ENCODE measurements at places on chromosomes 2 and 18.

DNA sequence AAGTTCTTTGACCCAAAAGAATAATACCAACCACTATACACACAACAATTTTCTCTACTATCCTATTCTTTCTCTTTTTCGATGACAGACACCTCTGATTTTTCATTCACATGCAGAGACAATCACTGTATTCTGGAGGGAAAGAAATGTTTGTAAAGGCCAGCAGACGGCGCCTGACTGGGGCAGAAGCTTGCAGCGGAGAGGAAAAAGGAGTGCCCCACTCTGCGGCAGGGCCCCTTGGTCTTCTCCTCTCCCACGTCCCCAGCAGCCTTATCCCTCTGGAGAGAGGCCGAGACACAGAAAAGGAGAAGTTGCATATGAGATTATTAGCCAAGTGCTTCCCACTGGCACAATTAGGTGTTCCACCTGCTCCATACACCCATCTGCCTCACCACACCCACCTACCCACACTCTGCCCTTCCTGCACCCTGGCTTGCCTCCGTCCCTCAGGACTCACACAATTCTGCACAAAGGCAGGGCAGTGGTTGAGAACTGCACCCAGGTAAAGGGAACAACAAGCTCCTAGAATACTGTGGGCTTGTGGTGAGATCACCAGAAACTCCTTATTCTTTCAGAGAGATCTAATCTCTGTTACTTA, 687.3 kb downstream of the NRXN1 start:
- no peak for ATAC-seq

GRCh38 chr2:141911485-141912066, 219.2 kb downstream of the LRP1B start:
- ATAC-seq, result no peak

- no peak for ATAC-seq
These were observed 2.2 kb downstream of the UBXN4 start for GRCh38 chr2:135743860-135744259.

- peak; percentile 22 for ATAC-seq
These were observed 251.4 kb downstream of the PRKCE start for GRCh38 chr2:45902781-45903375.

GRCh38 chr2:3179626-3180025, 198.0 kb downstream of the EIPR1 start:
- ATAC-seq, result no peak

- ATAC-seq, result no peak
These were observed 215.5 kb upstream of the CWC22 start for GRCh38 chr2:180222644-180223043.

GRCh38 chr2:127185705-127186104, 34.4 kb downstream of the CYP27C1 start:
- no peak for ATAC-seq

DNA sequence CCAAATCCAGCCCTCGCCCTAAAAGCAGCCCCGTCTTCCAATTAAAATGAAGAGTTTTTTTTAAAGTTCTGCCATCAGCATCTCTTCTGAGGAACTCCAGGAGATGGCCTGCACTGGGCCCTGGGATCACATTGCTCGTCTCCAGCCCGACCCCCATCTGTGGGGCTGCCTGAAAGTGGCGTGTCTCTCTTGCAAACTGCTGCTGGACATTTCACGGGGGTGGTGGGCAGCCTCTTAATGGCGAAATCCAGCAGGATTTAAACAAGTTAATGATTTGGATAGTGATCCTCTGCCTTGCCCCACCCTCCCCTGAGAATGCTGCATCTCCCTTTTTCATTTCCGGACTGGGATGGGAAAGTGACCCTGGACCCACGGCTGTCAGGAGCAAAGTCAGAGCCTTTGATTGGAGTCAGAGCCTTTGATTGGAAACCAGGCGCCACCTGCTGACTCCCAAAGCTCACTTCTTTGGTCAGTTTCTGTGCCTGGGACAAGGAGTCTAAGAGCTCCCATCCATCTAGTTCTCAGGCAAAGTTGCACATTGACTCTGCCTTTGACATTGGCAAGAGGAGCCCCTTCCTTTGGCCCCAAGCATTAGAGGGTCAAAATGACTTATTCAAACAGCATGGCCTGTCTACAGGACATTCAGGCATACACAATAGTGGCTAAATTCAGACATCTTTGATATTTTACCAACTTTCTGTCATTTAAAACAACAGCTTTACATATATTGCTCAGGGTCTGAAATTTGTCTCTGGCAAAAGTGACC, 155.2 kb downstream of the SH3BP4 start:
- ATAC-seq, result no peak

DNA sequence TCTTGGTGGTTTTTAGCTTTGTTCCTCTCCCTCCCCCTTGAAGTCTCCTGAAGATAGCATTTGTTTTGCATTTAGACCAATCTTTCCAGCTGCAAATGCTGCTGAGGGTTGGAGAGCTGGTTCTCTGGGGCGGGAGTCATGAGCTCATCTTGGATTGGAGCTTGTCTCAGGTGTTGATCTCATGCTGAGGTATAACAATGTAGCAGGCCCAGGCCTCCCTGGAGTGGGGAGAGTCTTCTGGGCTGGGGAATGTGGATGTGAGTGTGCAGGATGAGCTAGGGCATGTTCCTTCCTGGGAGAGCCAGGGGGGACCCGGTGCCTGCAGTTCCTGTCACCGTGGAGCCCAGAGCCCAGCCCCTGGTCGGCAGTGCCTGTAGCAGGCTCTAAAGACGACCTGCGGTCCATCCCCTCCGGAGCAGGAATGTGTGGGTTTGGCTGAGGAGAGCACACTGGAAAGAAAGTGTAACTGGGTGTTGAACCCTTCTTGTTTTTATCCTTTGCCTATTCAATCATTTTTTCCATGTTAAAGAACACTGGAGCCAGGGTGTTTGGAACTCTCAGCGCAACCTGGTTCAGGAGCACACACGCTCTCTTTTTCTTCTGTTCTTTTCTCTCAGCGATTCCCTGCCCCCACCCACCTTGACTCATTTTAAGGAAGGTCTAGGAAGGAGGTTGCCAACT, 2.7 kb downstream of the ZNF532 start:
- no peak for ATAC-seq

GRCh38 chr18:24727685-24728084, 267.2 kb downstream of the HRH4 start:
- no peak for ATAC-seq

DNA sequence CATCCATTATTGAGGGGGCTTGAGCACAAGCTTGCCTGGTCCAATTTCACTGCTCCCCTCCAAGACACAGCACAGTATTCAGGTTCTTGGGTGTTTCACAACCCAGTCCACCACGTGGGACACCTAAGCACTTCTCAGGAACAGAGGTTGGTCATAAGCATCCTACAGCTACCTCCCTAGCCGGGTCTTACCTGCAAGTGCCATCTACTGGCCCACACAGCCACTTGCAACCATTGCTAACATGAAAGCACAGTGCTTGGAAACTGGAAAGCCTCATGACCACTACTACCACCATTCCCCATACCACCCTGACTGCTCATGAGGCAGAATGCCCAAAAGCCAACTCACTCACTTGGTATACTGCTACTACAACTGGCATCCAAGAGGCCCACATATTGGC, 105.7 kb upstream of the RPRM start:
- no peak for ATAC-seq

DNA sequence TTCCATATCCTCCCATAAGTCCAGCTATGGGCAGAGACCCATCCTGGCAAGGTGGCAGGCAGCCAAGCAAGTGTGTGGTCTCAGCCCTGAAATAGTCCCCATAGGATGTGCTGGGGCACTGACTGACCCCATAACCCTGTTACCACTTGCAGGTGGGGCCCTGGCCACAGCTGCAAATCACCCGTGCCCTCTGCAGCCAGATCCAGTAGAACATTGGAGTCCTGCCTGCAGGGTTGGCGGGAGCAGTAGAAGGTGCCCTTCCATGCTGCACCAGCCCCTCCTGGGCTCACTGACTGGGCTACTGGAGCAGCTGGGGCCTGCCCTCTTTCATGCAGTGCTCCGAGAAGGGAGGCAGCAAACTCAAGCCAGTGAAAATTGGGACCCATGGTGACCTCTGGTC, 112.6 kb upstream of the MCFD2 start:
- no peak for ATAC-seq

DNA sequence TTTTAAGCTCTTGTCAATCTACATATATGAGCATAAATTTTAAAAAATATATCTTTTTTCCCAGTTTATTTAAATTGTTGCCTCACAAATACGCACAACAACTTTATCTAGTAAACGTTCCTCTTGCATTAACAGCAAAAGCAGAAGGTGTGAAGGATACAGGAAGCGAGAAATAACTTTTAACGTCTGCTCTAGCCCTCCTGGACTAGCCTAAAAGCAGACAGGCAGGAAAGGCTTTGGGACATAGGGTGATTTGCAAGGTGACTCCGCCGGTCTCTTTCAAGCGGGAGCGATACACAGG, 434 bp upstream of the DUSP19 start:
- no peak for ATAC-seq

DNA sequence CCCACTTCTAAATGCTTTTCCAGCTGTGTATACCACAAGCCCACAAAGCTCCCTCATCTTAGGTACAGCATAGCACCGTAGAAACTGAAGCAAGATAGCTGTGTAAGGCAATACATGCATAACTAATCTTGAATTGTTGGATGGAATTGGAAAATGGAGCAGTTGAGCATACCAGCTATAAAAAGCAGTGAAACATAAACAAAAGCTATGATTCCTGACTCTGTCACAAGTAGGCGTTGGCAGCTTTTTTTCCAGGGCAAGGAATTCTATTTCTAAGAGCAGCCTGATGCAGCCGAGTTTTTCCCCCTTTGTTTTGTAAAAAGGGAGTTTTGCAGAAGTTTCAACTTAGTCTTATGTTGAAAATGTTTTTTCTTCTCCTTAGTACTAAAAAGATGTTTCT, 32.4 kb downstream of the MOGAT1 start:
- ATAC-seq, result no peak

DNA sequence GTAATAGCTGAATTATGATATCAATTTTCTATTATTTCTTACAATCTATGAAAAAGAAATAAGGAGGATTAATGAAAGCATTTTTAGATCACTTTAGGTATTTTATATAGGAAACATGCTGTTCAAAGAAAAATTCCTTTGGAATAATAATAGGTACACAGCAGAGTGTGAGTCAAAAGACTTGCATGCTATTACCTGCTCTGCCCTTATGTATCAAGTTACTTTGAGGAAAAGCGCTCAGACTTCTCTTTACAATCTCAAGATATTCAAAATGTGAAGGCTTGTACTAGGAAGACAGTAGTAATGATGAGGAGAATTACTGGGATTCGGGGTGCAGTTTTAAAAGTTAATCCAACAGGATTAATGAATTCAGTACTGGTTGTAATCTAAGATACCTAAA, 29.1 kb upstream of the RNU4ATAC start:
- ATAC-seq, result no peak

DNA sequence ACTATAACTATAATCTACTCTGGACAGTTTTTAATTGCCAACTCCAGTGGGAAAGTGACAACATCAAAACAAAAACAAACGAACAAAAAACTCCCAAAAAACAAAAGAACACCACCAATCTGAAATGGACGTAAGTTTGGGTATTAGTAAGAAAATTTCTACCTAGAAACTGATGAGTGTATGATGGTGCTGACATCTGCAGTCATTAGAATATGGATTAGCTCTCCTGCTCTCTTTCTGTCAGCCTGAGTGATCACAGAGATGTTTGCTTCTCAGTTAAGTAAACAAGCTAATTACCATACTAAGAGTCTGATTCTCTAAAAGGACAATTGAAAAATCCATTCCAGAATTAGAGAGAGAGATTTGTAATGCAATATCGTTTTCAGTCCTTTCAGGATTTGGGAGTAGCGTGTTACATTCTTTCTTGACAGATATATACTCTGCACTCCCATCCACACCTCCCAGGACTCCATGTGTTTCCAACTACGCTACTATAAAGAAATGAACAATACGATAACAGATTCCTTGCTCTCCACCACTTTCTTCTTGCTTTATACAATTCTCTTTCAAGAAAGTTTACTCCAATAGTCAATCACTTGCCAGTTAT, 1347.4 kb upstream of the PIK3C3 start:
- ATAC-seq, result no peak

- ATAC-seq, result no peak
These were observed 73.6 kb downstream of the DDX1 start for GRCh38 chr2:15665067-15665942.

GRCh38 chr2:215280326-215280725, 31.5 kb upstream of the ATIC start:
- ATAC-seq, result no peak

- no peak for ATAC-seq
These were observed 203.8 kb upstream of the SH3BP4 start for GRCh38 chr2:234747833-234748559.

GRCh38 chr18:64618390-64618789, 469.5 kb upstream of the LINC00305 start:
- ATAC-seq, result no peak

DNA sequence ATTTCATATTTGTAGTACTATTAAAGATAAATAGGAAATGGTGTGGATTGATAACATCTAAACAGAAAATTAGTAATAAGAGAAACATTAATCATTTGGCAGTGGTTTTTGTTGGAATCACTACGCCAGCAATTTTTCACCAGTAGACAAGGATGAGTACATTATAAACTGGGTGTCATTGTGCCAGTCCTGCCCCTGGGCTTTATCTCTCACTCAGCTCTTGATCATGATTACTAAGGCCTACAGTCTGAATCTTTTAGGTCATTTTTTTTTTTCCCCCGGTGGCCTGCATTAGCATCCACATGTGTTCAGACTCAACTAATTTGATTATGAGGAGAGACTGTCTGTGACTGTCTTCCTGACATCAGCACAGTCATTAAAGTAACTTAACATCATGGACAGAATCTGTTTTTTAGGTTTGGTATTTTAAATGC, 16.2 kb downstream of the GULP1 start:
- no peak for ATAC-seq

- peak; percentile 35 for ATAC-seq
These were observed 69.0 kb downstream of the STPG4 start for GRCh38 chr2:47086054-47086471.

DNA sequence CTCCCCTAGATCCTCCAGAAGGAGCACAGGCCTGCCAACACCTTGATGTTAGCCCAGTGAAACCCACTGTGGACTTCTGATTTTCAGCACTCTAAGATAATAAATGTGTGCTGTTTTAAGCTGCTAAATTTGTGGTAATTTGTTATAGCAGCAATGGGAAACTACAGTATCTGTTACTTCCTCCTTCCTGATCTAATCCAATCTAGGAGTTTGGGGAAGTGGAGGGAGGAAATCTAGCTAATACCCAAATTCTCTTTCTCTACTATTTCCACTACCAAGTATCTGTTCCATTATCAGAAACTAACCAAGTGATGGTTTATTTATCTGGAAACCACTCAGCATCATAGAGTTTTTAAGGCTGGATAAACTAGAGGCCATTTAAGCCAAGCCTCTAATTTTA, 64.9 kb downstream of the AFF3 start:
- ATAC-seq, result no peak

GRCh38 chr2:173307293-173307692, 47.4 kb upstream of the CDCA7 start:
- peak; percentile 39 for ATAC-seq

DNA sequence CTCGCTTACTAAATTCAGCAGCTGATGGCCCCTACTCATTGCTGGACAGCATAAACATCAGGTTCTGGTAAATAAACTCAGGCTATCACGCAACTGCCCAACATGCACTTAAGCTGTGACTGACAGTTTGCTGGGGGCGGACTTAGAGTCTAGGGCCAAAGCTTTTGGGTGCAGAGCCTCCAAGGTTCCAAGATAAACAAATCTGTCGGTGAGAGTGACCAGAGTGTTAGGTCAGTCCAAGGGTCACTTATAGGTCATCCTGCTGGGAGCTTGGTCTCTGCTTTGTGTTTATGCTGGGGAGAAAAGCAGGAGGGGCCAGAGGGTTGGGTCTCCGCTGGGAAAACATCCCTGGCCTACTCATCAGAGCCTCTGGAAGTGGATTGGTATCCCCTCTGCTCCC, 188.6 kb upstream of the GATA6 start:
- ATAC-seq, result no peak

- no peak for ATAC-seq
These were observed 657.0 kb upstream of the SYT4 start for GRCh38 chr18:43934322-43934721.
